ENCODE measurements at places on chromosomes 12 and 14.

- no peak for DNase-seq
These were observed 107.6 kb downstream of the PLEKHG7 start for GRCh38 chr12:92810370-92810769.

GRCh38 chr12:2447861-2448260, 346.9 kb upstream of the FKBP4 start:
- DNase-seq: no peak

DNA sequence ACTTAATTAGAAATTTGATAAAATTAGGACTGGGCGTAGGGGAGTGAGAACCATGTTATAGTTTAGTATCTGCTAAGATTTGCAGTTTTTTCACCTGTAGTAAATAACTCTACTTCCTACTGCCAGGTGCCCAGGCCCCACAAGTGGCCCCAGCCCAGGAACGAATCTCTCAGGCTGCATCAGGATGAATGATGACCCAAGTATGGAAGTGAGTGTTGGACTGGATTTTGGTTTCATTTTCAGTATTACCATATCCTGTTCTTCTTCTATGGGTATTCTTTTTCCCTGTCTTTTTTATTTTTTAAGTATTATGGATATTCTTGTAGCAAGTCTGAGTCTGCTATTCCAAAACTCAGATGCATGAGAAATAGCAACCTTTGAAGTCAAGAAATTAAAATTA, 120.3 kb upstream of the BCAT1 start:
- DNase-seq: no peak

- DNase-seq: no peak
These were observed 197.2 kb downstream of the CHST11 start for GRCh38 chr12:104653730-104654664.
